ENCODE measurements at places on chromosomes 6 and 20.

- no peak for DNase-seq
These were observed 90.4 kb downstream of the PLEKHG1 start for GRCh38 chr6:150689900-150690590.

DNA sequence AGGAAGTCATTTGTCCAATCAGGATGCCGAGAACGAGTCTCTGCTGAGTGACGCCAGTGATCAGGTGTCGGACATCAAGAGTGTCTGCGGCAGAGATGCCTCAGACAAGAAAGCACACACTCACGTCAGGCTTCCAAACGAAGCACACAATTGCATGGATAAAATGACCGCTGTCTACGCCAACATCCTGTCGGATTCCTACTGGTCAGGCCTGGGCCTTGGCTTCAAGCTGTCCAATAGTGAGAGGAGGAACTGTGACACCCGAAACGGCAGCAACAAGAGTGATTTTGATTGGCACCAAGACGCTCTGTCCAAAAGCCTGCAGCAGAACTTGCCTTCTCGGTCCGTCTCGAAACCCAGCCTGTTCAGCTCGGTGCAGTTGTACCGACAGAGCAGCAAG lies 281.5 kb downstream of the TSHZ2 start:
- DNase-seq = no peak

GRCh38 chr6:43644940-43645612 lies at the start of gene RSPH9:
TSS of gene RSPH9 (plus strand) at chr6:43645036. CDS start at chr6:43645099, 63 bp downstream.
- DNase-seq = peak; percentile 52

GRCh38 chr20:19934792-19935491 lies 82.2 kb upstream of the NAA20 start:
- no peak for DNase-seq

GRCh38 chr20:63509088-63509564 lies 10.2 kb upstream of the EEF1A2 start:
- DNase-seq = no peak

- DNase-seq = no peak
These were observed 551.7 kb upstream of the GJE1 start for GRCh38 chr6:141580988-141581552.

DNA sequence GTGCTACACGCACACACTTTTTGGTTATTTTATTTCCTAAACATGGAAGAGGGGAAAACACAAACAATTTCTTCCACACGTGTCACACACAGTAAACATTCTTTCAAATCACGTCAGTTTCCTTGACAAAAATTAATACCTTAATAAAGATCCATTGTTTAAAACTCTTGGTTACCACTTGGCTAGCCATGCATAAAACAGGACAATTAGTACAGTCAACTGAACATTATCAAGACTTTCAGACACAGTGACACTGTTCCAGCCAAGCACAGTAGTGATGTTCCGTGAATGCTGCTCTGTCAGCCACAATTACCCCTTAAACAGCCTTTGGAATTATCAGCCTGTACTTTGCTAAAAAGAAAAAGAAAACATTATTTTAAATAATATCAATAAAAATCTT lies 50.8 kb downstream of the GMDS start:
- DNase-seq = no peak

DNA sequence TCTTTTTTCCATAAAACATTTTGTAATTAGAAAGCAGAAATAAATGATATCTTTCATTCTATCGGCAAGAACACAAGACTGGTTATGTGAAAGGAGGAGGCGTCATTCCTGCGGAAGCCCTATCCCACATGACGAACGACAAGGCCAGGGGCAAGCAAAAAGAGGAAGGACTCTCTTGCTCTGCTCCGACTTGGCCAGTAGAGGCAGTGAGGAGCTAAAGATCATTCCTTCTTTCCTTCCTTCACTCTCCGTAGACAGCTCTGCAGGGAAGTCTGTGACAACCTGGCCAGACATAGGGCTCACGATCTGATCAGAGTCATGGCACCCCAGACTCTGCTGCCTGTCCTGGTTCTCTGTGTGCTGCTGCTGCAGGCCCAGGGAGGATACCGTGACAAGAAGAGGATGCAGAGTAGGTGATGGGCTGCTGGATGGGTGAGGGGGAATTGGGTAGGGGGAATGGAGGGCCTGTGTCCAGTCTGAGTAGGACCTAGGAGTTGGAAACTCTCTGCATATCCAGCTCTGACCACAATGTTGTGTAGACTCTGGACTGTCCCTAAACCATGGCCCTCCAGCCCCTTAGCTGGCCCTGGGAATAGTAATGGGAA lies at the start of gene WFDC10A:
WFDC10A (plus strand) TSS at position 244 of the 605 bp plus-strand sequence; CDS start at position 319, 75 bp downstream.
- peak; percentile 2 for DNase-seq
